ENCODE measurements at places on chromosomes 3 and 15.

GRCh38 chr3:151864423-151865101 lies 8.9 kb upstream of the SUCNR1 start:
- no peak for DNase-seq

GRCh38 chr3:37417297-37418082 lies 243.1 kb upstream of the LRRFIP2 start:
- no peak for DNase-seq

DNA sequence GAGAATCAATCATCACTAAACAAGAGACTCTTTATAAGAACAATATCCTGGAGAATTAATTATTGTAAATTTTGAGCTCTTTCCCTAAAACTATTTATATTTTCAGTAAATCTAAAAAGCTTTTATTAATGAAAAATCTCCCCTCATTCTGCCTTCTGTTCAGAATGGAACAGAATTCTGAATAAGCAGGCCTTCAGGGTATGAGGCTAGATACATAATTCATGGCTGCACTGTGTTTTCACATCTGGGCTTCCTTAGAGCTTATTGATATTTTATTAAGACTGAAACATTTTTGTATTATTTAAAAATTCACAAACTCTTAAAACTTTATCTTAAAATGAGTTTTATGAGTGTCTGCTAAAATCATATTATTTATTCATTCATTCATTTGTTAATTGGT lies 24.8 kb downstream of the CLDN11 start:
- DNase-seq = no peak

DNA sequence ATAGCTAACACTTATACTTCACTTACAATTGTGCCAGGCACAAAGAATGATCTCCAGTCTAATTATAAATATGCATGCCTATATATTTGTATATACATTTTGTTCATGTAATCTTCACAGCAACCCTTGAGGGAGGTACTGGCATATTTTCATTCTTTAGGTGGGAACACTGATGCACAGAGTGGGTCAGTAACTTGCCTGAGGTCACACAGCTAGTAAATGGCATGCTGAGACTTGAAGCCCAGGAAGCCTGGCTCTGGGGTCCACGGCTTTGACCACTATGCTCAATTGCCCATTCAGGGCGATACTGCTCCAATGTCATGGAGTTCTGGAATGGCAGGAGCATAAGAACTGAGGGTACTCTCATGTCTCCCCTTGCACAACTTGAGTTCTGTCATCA lies 139.8 kb downstream of the SHQ1 start:
- no peak for DNase-seq

DNA sequence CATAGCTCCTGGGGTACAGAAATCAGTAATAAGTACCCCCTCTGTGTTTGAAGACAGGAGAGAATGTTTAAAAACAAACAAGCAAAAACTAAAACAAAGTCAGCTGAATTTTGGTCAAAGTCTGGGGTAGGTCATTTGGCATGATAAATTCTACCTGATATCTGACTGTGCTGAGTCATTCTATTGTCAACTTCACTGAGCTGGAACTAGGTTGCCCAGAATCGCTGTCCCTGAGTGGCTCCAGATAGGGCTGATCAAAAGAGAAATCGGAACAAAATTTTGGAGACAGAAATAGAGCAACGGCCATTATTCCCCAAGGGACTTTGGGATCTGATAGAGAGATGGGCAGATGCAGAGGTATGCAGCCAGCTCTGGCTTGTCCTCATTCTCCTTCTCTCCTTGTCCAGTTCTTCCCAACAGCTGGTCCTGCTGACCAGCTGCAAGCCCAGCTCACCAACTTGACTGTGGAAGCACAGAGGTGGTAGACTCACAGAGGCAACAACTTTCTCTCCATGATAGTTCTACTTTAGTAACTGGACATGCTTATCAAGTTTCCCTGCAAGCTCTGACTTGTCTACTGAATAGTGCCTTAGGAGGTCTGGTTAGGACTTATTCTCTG lies 57.3 kb upstream of the MYRIP start:
- DNase-seq = no peak

GRCh38 chr3:64936556-64936955 lies 248.8 kb upstream of the ADAMTS9 start:
- DNase-seq = no peak

DNA sequence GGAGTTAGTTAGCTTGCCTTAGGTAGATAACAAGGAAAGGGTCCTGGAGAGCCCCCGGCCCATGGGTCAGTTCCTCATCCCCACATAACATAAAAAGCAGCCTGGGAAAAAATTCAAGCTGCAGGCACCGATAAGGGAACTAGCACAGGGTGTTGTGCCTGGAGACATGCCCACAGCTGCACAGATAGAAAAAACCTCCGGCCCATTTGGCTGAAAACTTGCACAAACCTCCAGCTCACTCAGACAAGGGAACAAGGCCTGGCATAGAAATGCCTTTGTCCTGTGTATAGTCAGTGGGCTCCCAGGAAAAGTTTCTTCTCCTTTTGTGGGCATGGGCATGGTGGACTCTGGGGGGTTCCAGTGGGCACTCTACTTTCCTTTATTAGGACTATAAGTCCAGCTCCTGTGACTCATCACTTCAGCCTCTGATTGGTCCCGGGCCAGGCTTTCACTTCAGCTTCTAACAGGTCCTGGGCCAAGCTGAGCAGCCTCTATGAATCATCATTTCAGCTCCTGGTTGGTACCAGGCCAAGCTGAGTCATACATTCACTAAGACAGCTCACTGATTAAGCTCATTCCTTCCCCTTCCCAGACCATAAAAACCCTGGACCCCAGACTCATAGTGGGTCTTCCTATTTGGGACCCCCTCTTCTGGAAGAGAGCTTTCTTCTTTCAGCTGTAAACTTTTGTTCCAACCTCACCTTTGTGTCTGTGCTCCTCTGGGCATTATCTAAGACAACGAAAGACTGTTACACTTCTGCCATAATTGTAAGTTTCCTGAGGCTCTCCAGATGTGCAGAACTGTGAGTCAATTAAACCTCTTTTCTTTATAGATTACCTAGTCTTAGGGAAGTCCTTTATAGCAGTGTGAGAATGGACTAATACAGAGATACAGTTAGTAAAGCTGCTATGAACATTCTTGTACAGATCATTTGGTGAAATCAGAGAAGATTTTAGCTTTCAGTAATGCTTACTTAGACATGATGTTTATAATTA lies 348.0 kb upstream of the DPPA4 start:
- no peak for DNase-seq

GRCh38 chr3:129989414-129989813 lies 14.9 kb downstream of the TRH start:
- DNase-seq = no peak

- DNase-seq = no peak
Observed at GRCh38 chr3:15512166-15512565, 9.3 kb downstream of the COLQ start.

DNA sequence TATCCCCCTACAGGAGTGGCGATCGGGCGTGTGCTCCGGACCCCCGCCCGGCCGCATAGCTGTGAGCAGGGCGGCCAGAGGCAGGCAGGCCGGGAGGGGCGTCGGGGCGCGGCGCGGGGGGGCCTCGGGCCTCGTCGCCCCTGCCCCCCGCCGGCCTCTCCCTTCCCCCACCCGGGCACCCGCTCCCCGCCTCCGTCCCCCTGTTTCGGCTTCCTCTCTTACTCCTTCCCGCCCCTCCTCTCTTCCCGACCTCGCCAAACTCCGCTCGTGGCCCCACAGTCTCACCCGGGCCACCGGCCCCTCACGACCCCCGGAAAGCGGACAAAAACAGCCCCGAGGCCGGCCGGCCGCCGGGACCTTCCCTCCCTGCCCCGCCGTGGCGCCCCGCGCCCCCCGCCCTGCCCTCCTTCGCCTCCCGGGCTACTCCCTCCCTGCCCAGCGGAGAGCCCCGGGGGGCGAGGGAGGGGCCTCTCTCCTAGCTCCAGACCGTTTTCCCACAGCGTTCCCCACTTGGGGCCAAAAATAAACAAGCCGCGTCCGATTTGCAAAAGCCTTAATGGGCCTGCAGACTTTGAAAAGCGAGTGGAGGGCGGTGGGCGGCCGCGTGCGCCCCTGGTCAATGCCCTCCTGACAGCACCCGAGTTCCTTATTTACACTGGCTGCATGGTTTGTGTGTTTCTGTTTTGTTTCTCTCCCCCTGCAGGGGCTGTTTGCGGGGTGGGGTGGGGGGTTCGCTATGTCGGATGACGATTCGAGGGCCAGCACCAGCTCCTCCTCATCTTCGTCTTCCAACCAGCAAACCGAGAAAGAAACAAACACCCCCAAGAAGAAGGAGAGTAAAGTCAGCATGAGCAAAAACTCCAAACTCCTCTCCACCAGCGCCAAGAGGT lies 1.0 kb downstream of the UBE2E1 start:
- DNase-seq = no peak

- no peak for DNase-seq
Observed at GRCh38 chr3:50127251-50127691, 27.9 kb upstream of the SEMA3F start.

GRCh38 chr15:45458746-45459403 lies 63.7 kb downstream of the SLC30A4 start:
- DNase-seq = peak; percentile 60

- DNase-seq = no peak
Observed at GRCh38 chr3:68764554-68764953, 167.8 kb downstream of the TAFA4 start.

All from stimulated activated CD4-positive, alpha-beta T cell treated with anti-CD3 and anti-CD28 coated beads, Interleukin-15, amount 100 ng/mL, for 1 hour (primary cell).